ENCODE measurements at places on chromosomes 7 and 10.

- DNase-seq, result no peak
Observed at GRCh38 chr7:30462179-30462578, 16.4 kb downstream of the NOD1 start.

DNA sequence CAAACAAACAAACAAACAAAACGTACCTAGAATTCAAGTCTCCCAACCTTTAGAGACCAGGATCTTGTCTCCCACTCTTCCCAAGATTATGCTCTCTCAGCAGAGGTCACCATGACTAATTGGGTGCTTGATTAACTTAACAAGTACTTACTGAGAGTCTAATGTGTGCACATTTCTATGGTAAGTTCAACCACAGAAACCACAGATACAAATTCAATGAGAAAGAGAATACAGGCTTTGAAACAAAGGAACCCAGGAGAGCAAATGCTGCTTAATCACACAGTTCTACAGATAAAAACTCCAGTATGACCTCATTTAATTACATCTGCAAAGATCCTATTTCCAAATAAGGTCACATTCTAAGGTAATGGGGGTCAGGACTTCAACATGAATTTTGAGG is 142.8 kb downstream of the DNAJC1 start:
- DNase-seq, result no peak

DNA sequence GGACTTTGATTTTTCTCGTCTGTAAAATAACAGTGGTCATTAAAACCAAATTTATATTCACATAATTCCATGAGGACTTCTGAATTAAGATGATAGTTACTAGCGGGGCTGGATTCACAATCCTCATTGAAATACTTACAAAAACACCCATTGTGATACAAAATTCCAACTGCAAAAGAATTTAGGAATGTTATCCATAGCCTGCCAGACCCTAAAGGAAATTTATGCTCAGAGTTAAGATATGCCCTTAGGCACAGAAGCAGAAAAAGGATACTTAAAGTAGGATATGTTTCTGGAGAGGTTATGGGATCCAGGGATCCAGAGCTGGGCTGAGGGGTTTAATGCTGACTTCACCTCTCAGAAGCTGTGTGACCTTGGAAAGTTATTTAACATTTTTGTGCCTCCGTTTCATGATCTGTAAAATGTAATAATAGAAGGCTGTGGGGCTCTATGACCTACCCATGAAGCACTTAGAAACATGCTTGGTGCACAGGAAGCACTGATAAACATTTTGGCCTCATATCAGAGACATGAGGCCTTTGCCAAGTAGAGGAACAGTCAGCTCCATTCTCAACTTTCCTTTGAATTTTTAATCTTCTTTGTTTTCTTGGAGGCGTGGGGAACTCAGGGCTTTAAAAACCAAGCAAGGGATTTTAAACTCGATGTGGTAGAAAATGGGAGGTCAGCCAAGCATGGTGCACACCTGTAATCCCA is 744.7 kb downstream of the KCNMA1 start:
- no peak for DNase-seq

- no peak for DNase-seq
Observed at GRCh38 chr7:127953423-127954356, 77.5 kb downstream of the LRRC4 start.

GRCh38 chr7:36599645-36600313 is 124.5 kb downstream of the AOAH start:
- DNase-seq, result no peak

DNA sequence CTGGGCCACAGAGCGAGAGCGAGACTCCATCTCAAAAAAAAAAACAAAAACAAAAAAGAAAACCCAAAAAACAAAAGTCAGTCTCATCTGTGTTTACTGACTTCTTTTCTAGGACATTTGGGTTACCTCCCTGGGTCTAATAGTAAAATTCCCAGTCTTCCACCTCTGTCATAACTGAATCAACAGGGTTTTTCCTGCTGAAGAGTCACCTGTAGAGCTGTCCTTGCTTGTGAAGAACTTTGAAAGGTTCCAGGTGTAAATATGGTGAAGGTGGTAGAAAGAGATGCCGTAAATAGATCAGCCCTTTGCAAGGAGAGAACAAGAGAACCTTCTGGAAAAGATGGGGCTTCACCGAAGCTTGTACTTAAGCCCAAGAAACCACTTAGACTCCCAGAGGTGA is 112.7 kb upstream of the BTBD16 start:
- no peak for DNase-seq

- no peak for DNase-seq
Observed at GRCh38 chr7:142581341-142581740, 167.9 kb upstream of the PRSS1 start.

DNA sequence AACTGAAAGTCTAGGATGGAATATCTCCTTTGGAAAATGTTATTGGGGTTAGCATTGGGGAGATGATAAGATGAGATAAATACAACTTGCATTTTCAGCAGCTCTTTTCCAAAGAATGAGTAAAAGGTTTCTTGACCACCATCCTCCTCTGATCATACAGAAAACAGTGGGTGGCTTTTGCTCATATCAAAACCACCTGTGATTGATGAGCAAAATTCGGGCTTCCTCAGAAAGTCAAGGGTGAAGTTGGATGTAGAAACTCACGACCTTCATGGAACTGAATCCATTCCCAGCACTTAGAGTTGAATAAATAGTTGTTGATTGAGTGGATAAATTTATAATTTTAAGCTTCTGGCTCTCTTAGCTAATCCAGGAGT is 158.4 kb downstream of the DNAJB6 start:
- no peak for DNase-seq

GRCh38 chr10:24205821-24206220 is 3.1 kb upstream of the KIAA1217 start:
- no peak for DNase-seq

DNA sequence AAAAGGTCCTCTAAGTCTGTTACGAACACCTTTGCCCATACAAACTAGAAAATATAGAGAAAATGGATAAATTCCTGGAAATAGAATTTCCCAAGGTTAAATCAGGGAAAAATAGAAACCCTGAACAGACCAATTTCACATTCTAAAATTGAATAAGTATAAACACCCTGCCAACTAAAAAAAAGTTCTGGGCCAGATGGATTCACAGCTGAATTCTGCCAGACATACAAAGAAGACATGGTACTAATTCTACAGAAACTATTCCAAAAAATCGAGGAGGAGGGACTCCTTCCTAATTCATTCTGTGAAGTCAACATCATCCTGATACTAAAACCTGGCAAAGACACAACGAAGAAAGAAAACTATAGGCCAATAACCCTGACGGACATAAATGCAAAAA is 400.4 kb upstream of the SEMA3A start:
- no peak for DNase-seq

DNA sequence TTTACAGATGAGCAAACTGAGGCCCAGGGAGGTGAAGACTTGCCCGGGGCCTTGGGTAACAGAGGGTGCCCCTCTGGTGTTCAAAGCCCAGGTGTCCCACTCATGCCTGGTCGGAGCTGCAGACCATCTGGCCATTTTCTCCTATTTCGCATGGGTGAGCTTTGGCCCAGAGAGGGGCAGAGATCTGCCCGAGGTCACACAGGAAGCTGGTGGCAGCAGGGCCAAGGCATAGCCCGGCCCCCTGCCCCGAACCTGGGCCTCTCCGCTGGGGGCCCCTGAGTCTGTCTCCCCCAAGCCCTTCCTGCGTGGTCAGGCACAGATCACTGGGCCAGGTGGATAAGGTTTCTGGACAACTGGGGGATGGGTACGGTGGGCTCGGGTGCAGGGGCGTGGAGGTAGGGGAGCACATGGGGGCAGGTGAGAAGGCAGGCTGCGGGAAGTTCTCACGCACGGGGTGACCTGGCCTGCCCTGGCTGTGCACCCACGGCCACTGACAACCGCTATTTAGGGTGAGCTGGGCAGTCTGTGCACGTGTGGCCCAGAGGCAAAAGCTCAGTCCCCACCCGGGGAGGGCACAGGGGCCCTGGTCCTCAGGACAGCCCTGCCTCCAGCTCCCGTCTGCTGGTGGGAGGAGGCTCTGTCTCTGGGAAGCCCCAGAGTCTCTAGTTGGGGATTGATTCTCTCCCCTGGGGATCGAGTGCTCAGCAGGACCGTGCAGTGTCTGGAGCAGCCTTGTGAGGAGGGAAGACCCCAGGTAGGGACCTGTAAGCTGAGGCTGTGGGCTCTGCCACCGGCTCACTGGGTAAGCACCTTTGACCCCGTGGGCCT is 68.6 kb downstream of the UNCX start:
- DNase-seq, result no peak

- no peak for DNase-seq
Observed at GRCh38 chr10:89171996-89172395, 35.1 kb downstream of the CH25H start.

DNA sequence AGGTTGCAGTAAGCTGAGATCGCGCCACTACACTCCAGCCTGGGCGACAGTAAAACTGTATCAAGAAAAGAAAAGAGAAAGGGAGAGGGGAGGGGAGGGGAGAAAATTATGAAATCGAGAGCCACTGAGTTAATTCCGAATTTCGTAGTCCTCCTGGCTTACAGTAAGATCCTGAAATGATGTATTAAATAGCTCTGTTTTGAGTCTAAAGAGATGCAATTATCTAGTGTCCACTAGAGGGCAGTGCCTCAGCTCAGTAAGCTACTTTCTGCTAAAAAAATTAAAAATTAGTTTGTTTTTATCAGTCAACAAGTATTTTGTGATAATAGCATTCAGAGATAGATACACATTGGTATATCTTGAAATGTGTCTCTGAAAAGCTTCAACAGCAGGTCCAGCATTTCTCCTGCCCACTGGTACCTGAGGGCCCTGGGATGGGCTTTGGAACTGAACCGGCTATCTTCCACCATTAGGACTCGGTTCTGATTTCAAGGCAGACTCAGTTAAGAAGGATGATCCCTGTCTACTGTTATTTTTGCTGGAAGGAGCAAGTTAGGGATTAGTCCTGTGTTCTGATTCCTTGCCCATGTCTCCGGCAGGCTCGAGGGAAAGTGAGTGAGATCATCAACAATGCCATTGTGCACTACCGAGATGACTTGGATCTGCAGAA is 19.5 kb downstream of the TSPAN33 start:
- no peak for DNase-seq

GRCh38 chr10:86192691-86193090 is 173.9 kb downstream of the GRID1 start:
- DNase-seq, result no peak

- no peak for DNase-seq
Observed at GRCh38 chr7:12222889-12223579, 11.9 kb downstream of the TMEM106B start.

DNA sequence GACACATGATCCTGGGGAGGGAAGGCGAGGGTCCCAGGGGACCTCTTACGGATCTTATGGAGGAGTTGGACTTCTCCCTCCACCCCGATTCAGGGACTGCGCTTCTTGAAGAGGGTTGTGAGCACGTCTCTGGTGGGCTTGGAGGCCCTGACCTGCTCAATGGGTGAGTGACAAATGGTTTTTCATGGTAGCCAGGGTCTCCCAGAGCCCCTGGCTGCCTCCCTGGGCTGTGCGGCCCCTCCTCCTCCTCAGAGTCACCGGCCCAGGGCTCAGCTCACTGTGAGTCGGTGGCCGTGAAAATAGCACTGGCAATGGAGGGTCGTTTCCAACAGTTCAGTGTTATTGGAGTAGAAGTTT is 26.6 kb downstream of the INPP5A start:
- DNase-seq, result no peak

GRCh38 chr10:124552691-124553276 is 91.2 kb downstream of the LHPP start:
- DNase-seq, result no peak

- no peak for DNase-seq
Observed at GRCh38 chr7:4790516-4790991, 15.1 kb downstream of the AP5Z1 start.

- DNase-seq, result no peak
Observed at GRCh38 chr10:113151190-113151666, 201.2 kb downstream of the TCF7L2 start.

DNA sequence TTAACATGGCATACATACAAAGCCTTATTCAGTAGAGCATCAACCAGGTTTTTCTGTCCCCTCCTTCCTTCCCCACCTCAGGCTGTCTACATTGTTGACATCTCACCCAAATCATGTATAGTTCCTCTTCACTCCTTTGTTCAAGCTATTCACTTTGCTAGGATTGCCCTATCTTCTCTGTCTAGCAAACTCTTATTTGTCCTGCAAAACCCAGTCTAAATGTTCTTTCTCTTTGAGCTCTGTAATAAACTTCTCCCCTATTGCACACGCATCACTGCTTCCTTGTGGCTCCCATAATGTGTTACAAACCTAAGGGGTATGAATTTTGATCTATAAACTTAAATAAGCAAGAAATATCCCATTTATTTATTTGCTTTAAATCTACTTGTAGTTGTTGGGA is 36.8 kb downstream of the MYPN start:
- DNase-seq, result no peak

GRCh38 chr10:77287647-77288120 is 349.9 kb downstream of the KCNMA1 start:
- DNase-seq, result no peak

DNA sequence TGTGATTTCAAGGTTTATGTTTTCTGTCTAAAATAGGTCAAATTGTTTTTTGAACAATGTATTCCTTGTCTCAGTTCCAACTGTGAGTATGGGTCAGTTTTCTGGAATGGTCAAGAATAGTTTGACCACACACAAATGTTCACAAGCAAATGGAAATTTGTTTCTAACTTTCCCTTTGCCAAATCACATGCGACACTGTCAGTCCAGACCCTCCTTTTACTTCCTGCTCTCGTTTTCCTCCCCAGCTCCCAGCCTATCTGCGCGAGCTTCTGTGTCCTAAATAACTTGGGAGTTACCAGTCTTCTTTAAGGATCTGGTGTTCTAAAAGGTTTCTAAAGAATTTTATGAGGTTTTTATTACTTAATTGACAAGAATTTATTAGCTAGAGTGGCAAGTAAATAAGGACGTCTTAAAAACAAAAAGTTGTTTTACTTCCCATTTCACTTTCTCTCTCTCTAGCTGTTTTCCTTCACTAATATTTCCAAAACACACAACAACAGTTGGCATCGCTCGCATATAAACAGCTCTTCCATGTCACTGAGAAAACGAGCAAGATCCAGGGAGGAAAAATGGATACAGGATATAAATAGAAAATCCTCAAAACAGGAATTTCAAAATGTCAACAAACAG is 266.1 kb upstream of the KLF6 start:
- DNase-seq, result no peak

GRCh38 chr7:148882841-148883265 is 1.2 kb downstream of the EZH2 start:
- DNase-seq, result no peak

Data from activated naive CD8-positive, alpha-beta T cell treated with anti-CD3 and anti-CD28 coated beads, Interleukin-2, amount 50 U/mL, for 16 hours (primary cell).